ENCODE measurements at places on chromosomes 16 and 17. TPM values are rescaled to one million over a fixed set of nuclear protein-coding genes. Genes with fewer than 3 reads are reported as not detected.

Gene GP1BA
- total RNA-seq, result not detected

Gene HOXB7
- total RNA-seq, result 30.2 TPM

Gene ABCA10
- total RNA-seq, result 7.7 TPM

Gene KRT33A
- not detected for total RNA-seq

Gene EVI2B
- 3.7 TPM for total RNA-seq

Gene TOM1L2
- total RNA-seq, result 55.5 TPM

DNA sequence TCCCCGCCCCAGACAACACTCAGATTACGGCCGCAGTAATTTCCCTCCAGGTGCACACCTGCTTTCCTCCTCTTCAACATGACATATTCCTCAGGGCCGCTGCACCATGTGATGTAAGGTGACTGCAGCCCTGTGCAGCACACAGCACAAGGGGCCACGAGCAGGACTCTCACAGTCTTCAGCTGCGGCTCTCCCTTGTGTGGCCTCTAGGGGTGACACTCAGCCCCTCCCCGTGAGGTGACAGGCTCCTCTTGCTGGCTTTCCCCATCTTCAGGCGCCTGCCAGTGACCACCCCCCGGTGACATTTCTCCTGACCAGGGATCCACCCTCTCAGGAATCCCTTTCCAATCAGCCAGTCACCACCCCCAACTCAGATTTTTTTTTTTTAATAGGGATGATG, 31.3 kb upstream of the ABCC3 start:
- no peak for DNase-seq

GRCh38 chr17:76207275-76208059, 32.8 kb downstream of the RNF157 start:
- no peak for DNase-seq

DNA sequence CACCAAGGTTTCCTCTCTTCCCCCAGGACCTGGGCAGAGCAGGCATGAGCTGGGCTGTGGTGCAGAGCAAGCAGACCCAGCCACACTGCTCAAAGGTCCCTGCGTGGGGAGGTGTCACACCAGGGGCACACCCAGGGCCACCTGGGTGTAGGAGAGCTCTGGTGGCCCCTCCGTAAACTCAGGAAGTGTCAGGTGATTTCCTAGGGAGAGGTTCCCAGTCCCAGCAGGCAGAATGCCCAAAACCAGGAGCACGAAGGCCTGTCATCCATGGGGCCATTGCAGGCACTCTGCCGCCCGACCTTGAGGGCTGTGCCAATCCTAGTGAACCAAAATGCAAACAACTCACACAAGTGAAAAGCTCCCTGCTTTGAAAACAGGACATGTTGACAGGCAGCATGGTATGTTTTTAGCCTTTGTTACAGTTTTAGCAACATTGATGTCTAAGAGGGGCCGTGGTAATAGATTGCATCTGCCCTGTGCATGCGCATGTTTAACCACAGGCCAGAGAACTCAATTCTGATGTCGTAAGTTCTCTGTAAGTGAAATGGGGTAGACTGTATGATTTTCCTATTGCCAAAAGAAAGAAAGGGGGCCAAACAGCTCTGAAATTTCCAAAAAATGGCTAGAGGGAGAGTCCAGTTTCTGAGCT, 21.3 kb downstream of the CIBAR2 start:
- DNase-seq, result peak; percentile 37

- no peak for DNase-seq
Observed at GRCh38 chr16:75097941-75098901, 18.4 kb downstream of the LDHD start.

GRCh38 chr17:77441130-77441920, 300.6 kb downstream of the SEC14L1 start:
- DNase-seq, result no peak

GRCh38 chr17:65190467-65191097, 53.4 kb downstream of the RGS9 start:
- DNase-seq, result no peak

DNA sequence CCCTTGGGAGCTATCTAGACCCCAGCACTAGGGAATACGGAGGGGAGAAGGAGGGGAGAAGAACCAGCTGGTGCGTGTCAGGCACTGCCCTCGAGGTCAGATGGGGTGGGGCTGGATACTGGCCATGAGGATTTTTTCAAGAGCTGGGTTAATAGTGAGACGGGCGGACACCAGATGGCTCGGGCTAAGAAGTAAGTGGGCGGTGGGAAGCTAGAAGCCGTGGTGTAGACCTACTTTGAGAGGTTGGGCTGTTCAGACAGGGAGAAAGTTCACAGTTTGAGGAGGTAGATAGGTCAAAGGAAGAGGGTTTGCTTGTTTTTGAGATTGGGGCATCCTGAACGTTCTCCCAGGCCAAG, 303.8 kb downstream of the SEC14L1 start:
- DNase-seq, result no peak

- DNase-seq, result no peak
Observed at GRCh38 chr17:29747660-29748059, 124.9 kb upstream of the CORO6 start.

DNA sequence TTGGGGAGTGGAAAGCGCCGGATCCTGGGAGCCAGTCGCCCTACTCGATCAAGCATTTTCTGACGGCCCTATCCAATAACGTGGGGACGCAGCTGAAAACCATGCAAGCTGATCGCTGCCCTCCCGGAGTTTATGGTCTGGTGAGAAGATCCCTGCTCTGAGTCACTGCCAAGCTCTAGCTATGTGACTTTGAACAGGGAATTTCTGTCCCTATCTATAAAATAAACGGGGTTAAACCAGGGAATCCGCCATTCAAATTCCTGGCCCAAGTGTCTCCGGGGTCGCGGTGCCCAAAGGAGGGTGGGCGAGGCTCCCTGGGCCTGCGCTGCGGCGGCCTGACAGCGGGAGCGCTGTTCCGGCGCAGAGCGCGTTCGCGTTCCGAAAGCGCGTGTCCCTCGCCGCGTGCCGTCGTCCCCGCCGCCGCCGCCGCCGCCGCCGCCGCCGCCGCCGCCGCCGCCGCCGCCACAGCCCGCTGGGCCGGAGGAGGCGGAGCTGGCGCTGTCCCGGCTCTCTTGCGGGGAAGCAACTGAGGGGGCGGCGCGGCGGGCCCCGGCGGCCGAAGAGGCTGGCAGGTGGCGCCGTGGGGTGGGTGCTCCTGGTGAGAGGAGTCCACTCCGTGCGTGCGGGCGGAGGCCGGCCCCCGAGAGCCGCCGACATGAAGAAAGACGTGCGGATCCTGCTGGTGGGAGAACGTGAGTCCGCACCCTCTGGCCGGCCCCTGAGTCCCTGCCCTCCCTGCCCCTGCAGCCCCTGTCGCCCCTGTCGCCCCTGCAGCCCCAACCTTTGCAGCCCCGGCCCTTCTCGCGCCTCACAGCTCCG, at the start of gene RHOT1:
RHOT1 (plus strand) TSS at position 465 of the 819 bp plus-strand sequence; CDS start at position 656, 191 bp downstream.
- DNase-seq, result peak; percentile 76

- DNase-seq, result no peak
Observed at GRCh38 chr16:74633686-74634085, 26.8 kb upstream of the GLG1 start.

GRCh38 chr17:79664930-79665737, 54.3 kb upstream of the RBFOX3 start:
- DNase-seq, result peak; percentile 78

- DNase-seq, result no peak
Observed at GRCh38 chr17:8465759-8466158, 30.1 kb downstream of the NDEL1 start.

DNA sequence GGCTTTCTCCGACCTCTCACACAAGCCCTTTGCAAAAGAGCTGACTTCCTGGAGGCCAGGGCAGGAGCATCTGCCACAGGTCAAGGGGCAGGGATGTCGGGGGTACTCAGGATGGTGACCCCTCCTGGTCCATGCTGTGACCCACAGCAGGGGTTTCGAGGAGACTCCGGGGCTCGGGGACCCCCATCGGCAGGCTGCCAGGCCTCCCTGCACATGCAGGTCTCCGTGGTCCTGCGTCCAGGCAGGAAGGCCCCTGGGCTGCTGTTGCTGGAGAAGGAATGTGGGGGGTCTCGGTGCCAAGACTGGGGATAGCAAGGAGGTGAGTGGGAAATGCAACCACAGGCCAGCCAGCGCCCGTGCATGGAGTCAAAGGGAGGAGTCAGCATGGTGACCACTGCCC, 11.6 kb downstream of the NATD1 start:
- no peak for DNase-seq

DNA sequence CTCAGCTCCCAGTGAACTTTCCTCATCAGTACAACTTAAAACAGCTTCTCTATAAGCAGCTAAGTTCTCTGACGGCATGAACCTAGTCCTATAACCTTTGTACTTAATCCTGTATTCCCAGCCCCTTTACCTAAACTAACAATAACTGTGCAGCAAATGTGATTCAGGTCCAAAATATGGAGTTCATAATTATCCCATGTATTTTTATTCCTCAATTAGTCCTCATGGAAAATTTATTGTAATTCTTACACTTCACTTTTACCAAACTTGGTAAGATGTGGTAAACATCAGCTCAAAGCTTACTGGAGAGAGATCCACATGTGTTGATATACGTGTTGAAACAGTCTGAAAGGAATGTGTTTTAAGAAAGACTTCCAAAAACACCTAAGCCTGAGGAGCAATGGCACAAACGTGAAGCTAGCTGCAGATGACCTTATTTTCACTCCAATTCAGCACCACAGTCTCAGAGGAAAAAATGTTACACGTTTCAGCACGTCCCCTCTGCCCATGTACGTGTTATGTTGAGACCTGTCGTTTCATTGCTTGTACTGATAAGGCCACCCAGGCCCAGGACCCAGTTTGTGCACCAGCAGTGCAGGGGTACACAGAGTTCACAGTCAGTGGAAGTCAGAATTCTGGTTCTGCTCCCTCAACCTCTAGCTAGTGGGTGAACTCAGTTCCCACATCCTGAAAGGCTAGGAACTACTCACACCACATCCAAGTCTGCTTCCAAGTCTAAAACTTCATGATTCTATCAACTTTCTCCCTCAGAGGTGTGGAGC, 7.1 kb downstream of the USP31 start:
- DNase-seq, result no peak

DNA sequence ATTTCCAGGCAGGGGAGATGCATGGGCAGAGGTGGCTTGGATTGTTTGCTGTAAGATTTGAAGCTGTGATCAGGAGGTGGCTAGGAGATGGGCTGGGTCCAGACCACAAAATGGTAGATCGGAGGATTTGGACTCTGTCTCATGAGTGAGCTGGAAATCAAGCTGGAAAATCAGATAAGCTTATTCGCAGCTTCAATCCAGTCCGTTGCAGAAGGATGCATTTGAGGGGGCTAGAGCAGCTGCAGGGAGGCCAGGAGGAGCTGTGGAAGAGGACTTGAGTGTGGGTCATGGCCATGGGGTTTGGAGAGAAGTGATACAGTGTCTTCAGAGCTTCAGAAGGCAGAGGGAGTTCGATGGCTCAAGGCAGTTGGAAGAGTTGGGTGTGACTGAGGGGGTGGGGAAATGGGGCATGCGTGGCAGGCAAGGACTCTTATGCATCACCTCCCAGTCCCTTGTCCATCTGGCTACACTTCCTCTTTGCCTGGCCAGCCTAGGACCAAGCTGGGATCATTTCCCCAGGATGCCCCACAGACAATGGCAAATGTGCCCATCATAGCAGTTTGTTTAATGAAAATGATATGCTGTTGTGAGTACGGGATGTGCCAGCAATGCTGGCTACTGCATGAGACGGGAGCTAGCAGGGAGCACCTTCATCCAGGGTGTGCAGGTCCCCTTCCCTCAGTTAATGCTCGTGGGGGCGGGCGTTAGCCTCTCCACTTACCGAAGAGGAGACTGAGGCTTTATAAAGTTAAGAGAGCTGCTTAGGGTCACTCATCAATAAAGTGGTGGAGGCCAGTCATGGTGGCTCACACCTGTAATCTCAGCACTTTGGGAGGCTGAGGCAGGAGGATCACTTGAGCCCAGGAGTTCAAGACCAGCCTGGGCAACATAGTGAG, 20.6 kb downstream of the QPRT start:
- DNase-seq, result no peak

Measured in left colon (tissue), 2 donors.